ENCODE measurements at places on chromosomes 4 and X.

- DNase-seq = no peak
Observed at GRCh38 chrX:38304010-38304409, 23.3 kb downstream of the RPGR start.

DNA sequence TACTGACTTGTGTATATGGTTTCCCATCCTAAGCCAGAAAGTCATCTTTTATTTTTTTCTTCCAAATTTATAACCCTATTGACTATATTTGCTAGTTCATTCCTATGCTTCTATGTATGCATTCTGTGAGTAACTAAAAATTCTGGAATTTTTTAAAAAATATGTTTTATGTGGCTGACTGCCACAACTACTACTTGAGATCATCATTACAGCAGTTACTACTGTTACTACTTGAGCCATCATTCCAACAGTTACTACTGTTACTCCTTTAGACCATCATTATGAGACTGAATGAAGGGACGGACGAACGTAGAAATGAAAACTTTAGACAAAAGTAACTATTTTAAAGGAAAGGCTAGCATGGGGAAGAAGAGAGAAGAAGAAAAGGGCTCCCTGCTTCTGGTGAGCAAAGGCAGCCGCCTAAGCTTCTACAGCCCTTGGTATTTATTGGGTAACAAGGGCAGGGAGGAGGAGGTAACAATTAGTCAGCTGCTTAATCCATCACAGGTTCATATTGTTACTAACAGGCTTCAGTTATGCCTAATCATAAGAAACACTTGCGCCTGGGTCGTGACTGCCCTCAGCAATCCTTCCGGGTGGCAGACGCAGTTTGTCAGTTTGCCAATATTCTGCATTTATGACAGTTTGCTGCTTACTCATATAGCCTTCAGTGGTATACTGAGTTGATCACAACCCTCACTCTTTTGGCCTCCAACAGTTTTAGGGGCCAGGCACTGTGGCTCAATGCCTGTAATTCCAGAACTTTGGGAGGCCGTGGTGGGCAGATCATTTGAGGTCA is 80.4 kb downstream of the PDLIM5 start:
- DNase-seq = no peak

GRCh38 chrX:14964500-14964899 is 91.3 kb downstream of the MOSPD2 start:
- DNase-seq = no peak

- no peak for DNase-seq
Observed at GRCh38 chrX:48935301-48935670, 16.5 kb upstream of the PIM2 start.

GRCh38 chrX:97494756-97495372 is 611.2 kb downstream of the RPA4 start:
- no peak for DNase-seq

DNA sequence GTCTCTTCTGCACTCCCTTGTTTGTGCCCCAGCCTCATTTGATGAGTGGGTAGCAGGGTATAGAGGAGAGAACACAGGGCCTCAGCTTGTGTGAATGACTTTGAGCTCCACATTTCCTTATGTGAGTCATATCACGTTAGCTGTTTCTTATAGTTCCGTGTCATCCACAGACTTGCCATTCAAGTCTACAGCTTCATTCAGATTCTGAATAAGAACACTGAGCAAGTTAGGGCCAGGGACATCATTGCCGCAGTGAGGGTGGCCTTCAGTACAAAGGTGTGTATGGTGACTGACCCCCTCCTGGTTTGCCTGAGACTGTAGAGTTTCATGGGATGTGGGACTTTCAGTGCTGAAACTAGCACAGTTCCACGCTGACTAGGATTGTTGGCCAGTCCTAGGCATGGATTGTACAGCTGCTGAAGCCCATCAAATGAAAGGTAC is 23.6 kb downstream of the KLF3 start:
- DNase-seq = no peak

GRCh38 chr4:39166177-39166576 is 16.2 kb upstream of the WDR19 start:
- no peak for DNase-seq

DNA sequence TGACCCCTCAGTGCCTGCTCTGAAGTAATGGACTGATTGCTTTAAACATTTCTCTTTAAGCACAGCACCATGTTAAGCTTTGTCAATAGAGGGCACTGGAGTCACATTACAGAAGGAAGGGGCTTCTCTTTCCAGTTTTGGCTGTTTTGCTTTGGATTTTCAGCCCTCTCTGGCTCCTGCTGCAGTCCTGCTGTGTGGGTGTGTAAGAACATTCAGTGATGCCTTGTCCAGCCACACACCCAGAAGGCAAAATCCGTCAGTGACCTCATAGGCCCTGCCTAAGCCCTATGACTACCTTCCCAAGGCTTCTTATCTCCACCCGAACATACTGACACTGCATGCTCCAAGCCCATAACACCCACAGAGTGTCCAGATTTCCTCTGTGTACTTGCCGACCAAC is 215.3 kb upstream of the CTSO start:
- no peak for DNase-seq

GRCh38 chr4:8840006-8840793 is 31.4 kb downstream of the HMX1 start:
- no peak for DNase-seq

DNA sequence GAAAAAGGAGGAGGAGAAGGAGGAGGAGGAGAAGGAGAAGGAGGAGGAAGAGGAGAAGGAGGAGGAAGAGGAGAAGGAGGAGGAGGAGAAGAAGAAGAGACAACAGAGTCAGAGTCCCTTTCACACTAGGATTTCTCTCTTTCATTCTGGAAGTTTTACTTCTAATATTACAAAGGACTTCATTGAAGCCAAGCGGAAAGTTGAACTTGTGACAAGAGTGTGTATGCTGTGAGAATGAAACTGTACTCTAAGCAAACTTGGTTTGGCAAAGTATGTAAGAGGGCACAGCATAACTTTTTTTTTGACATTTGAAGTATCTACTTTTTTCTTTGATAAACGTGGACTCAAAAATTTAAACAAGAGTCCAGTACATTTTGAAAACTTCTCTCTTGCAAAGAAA is 48.0 kb downstream of the CXCL8 start:
- DNase-seq = no peak

DNA sequence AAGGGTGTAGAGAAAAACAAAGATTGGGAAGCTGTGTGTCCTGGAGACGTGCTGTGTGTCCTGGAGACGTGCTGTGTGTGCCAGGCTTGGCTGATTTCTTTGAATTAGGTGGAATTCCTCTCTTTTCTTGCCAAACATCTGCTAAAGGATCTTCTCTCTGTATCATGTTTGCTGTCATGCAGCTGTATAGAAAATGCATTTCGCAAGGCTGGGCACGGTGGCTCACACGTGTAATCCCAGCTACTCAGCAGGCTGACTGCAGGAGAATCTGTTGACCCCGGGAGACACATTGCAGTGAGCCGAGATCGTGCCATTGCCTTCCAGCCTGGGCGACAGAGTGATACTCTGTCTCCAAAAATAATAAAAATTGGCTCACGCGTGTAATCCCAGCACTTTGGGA is 187.0 kb downstream of the CRLF2 start:
- DNase-seq = no peak

DNA sequence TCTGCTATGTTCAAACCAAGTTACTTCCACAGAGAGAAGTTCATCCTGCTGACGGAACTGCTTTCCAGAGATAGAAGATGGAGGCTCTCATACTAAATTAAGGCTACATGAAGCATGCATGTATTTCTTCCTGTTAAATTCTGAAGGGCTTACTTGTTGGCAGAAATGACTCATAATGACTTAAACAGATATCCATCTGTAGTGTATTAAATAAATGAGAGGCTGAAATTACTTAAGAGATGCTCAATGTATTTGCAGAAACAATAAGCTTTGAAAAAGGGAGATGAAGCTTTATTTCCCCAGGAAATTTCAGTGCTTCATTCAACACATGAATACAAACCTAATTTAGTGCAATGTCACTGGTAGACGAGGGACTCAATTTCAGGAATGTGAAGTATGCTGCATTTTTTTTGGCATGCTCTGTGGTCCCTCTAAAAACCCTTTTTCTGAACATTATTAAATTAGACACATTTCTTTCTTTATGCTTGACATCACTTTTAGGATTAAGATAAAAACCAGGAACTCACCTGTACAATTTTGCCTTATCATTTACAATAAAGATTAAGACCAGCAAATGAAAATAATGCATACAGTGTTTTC is 759.1 kb upstream of the POU3F4 start:
- DNase-seq = no peak

GRCh38 chr4:128868758-128869157 is 59.3 kb downstream of the JADE1 start:
- DNase-seq = no peak

GRCh38 chr4:57042711-57043169 is 64.0 kb downstream of the POLR2B start:
- no peak for DNase-seq

All from stimulated activated CD8-positive, alpha-beta memory T cell treated with anti-CD3 and anti-CD28 coated beads, Interleukin-15, amount 100 ng/mL, for 1 hour (primary cell).